ACHN (cell line): ENCODE measurements at places on chromosomes 12 and 14.

- DNase-seq, result no peak
Measured at GRCh38 chr14:93974833-93975232, 1.5 kb downstream of the ASB2 start.

- no peak for DNase-seq
Measured at GRCh38 chr12:130214686-130215395, 52.6 kb downstream of the FZD10 start.

- DNase-seq, result no peak
Measured at GRCh38 chr14:34220921-34221320, 241.1 kb downstream of the SPTSSA start.

- DNase-seq, result no peak
Measured at GRCh38 chr14:62329427-62329826, 567.2 kb downstream of the SNAPC1 start.

- DNase-seq, result no peak
Measured at GRCh38 chr12:57452181-57452936, 2.7 kb upstream of the INHBE start.

GRCh38 chr12:12926571-12927071 lies 25.3 kb downstream of the GPRC5D start:
- DNase-seq, result peak; percentile 22

- DNase-seq, result no peak
Measured at GRCh38 chr14:24712909-24713308, 78.9 kb upstream of the GZMB start.
